ENCODE measurements at places on chromosomes 2 and 18.

DNA sequence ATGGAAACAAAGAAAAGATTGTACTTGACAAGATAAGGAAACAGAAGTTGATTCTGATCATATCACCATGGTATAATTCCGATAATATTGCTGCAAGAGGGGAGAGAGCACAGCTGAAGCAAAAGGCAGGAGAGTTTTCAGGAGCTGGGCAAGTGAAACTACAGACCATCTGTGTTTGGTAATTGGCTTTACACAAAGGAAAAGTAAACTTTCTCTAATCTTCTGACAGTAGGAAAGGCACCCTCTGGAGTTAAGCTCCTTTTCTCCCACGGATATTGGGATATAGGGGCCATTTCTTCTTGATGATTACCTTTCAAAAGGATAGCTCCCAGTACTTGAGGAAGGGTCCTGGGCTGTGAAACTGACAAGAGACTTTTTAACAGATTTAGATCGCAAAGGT, 29.9 kb upstream of the REG3A start:
- no peak for DNase-seq

- DNase-seq = no peak
These were observed 229.4 kb upstream of the MYT1L start for GRCh38 chr2:2560374-2561015.

- DNase-seq = no peak
These were observed 36.0 kb downstream of the FECH start for GRCh38 chr18:57550510-57550909.

DNA sequence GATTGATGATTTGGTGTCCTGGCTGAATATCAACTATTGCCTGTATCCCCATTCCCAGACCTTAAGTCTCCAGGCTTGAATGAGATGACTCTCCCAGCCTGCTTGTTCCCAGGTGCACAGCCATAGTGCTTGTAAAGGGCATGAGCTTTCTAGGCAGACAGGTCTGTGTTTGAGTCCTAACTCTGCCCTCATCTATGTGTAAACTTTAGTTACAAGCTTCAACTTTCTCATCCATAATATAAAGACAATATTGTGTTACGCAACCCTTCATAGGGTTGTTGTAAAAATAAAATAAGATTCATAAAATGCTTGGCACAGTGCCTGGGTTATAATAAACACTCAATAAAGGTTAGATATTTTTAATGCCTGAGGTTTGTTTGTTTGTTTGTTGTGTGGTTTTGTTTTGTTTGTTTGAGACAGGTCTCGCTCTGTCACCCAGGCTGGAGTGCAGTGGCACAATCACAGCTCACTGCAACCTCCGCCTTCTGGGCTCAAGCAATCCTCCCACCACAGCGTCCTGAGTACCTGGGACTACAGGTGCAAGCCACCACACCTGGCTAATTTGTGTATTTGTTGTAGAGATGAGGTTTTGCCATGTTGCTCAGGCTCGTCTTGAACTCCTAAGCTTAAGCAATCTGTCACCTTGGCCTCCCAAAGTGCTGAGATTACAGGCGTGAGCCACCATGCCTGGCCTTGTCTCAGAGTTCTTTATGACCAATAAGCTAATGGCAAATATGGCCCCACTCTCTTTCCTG, 89.4 kb upstream of the MAPRE2 start:
- no peak for DNase-seq

DNA sequence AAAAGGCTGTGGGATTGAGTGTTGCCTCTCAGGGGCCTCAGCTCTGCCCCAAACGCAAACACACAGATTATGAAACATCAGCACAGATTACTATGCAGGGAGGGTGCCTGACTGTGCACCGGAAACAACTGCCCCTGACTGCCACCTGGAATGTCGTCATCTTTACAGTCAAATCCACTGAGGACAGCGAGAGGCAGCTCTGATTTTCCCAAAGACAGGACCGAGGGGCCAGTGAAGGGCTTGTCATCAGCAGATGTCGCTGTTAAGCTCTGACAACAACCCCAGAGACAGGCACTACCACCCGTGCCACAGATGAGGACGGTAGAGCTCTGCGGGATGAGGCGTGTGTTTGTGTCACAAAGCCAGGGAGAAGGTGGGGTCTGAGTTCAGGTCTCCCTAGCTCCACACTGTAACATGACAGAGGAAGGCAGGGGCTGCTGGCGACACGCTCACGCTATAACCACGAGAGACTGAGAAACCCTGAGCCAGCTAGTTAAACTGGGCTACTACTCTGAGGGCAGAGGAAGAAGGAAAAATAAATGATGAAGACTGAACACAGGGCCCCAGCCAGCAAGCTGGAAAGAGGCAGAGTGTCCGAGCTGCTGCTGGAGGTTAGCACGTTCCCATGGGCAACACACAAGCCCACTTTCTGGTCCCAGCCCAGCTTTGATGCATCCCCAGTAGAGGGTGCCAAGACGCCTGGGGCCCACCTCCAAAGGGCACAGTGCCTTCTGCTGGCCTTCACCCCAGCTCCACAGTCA, 47.0 kb downstream of the PARD6G start:
- no peak for DNase-seq

- DNase-seq = no peak
These were observed 18.1 kb downstream of the ABCB11 start for GRCh38 chr2:169012812-169013627.

DNA sequence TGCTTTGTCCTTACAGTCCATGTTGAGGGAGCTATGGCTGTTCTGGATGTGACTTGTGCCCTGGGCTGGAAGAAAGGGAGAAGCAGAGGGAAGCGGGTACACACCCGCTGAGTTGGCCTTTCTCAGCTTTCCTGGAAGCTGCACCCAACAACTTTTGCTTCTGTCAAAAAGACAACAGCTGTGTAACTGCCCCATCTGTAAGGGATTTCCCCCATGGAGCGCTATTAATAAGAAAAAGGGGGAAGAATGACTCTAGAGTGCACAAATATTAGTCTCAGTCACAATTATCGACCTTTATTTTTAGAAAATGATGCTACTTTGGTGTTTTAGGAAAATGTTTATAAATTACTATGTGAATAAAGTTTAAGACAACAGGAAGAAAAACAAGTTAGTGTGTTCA, 368.3 kb downstream of the RAD51AP2 start:
- DNase-seq = no peak

DNA sequence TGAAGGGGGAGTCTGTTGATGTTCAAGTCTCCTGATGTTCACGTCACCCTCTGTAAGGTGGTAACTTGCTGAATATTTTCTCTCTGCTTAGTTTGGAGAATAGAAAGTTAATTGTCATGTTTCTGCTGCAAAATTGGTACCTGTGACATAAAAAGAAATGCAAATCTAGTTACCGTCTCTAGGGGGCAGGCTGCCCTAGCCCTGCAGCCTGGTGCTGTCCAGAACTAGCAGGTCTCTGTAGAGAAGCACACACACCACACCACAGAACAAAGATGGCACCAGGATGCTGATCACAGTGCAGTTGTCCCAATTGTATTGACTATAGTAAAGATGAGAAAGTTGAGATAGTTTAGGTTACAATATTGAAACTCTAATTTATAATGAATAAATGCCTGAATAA, 47.0 kb downstream of the SLC9A4 start:
- DNase-seq = peak; percentile 28

- peak; percentile 65 for DNase-seq
These were observed 13.0 kb downstream of the IL18R1 start for GRCh38 chr2:102368461-102369109.

DNA sequence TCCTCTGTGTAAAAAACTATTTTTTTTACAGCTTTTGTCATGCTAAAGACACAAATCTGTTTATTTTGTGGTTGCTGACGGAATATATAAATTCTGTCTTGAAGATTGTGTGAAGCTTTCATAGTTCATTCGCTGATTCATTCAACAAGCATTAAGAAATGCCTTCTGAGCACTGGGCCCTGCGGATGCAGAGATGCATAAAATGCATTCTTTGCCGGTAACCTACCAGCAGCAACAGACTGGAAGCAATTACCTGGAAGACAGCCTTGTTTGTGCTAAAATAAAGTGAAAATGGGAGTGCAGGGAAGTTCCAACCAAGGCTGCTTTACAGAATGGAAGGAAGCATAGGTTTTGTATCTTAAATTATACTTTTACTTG, 119.7 kb downstream of the PMAIP1 start:
- DNase-seq = no peak

GRCh38 chr2:219292616-219293015, 13.4 kb downstream of the DNAJB2 start:
- DNase-seq = peak; percentile 7

- no peak for DNase-seq
These were observed 47.3 kb downstream of the KCNG2 start for GRCh38 chr18:79844999-79845563.

GRCh38 chr2:171294608-171295007, 133.9 kb upstream of the TLK1 start:
- no peak for DNase-seq

DNA sequence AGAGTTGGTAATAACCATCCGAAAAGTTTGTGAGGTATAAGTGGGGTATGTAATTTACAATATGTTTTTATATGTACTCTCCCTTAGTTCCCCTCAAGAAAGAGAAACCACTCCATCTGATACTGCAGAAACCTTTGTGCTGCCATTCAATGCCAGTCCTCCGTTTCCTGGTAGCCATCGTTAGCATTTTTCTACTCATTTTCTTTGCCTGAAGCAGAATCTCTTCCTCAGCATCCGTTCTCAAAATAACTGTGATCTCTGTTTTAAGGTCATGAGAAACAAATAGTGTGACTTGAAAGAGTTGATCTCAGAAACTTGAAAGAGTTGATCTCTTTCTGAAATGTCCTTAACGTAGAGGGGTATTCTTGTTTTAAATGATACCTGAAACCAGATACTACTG, 996 bp downstream of the PTCD3 start:
- peak; percentile 14 for DNase-seq

- peak; percentile 43 for DNase-seq
These were observed 161.2 kb upstream of the PIEZO2 start for GRCh38 chr18:11310476-11311086.

GRCh38 chr2:54724560-54725342, 1.3 kb downstream of the EML6 start:
- DNase-seq = peak; percentile 45

DNA sequence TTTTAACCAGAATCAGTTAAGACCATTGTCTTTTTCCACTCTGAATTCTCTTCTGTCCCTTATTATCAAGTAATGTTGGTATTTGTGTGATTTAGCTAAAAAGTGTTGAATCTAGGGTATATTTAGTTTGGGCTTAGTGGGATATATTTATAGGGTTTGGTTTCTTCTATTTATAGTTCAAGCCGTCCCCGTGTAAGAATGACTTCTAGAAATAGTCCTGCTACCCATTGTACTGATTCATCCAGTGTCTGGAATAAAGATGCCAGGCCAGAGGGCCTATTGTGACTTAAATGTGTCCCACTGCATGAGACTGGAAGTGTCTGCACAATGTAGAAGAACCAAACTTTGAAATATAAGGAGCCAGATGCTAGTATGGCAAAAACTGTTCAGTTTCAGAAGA, 364.8 kb downstream of the TNS1 start:
- DNase-seq = no peak

DNA sequence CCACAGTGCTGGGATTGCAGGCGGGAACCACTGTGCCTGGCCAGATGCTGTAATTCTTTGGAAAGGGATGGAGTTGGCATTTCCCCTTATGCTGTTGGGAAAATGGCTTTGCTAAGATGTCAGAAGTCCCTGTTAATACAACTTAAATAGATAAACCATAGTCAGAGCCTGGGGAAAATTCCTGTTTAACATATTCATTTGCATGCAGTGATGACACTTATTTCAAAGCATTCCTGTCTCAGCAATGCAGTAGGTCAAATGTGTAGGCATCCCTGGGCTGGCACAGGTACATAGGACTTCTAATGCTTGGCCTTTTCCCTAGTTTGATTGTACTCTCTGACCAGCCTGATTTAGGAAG, 38.6 kb downstream of the RAMP1 start:
- no peak for DNase-seq

GRCh38 chr2:240135706-240136012, 446 bp downstream of the COPS9 start:
- DNase-seq = no peak

DNA sequence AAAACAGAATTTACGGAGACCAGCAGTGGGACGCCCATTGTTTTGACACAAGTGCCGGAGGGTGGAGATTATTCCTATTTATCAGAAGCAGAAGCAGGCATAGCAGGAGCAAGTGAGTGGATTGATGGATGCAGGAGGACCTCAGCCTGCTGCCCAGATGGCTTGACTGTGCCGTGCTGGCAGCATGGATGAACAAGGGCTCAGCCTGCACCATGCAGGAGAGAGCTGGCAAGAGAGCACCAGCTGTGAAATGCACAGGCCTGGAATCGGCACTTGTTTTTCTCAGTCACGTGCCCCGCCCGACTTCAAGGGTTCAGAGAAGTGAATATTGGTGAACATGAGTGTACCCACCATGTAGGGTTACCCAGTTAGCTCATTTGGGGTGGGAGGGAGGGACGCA, 4.0 kb downstream of the IL1R2 start:
- DNase-seq = no peak

DNA sequence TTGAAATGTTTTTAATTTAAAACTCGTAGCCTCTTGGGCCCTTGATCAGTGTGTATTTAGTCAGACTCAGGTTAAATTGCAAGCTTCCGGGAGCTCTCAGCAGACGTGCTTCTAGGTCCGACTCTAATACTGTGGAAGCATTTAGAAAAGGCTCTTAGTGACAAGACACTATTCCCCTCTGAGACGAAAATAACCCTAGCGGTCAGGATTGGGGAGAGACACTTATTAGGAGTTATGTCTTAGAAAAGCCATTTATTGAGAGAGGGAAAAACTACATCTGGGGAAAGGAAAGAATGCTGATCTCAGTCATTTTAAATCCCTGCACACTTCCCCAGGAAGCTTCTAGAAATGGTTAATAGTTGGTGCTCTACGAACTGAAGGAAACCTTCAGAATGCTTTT, 110.5 kb upstream of the NCK2 start:
- no peak for DNase-seq

DNA sequence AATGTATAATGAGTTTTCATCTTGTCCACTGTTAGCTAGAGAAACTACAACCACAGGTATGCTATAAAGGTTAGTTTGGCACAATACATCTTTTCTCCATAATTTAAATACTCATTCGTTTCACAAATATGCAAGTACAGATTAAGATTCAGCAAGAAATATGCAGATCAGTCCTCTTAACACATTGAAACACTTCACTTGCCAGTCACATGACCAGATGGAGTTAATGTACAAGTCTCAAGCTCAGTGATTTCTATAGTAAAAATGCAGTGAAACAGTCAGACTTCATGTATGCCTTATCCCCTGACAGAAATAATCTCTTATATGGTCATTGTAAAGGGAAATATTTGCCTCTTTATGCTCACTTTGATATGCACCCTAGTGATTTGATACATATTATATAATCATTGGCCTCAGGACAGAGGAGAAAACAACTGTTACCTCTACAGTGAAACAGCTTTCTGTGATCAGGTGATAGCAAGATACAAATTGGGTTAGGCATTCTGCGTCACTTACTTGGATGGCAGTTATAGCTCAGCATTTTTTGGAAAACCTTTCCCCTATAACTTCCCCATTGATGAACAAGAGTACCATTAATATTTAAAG, 104.6 kb downstream of the TCF4 start:
- DNase-seq = no peak

GRCh38 chr2:31129375-31130171, 8.7 kb downstream of the GALNT14 start:
- no peak for DNase-seq

All from activated CD4-positive, alpha-beta memory T cell treated with anti-CD3 and anti-CD28 coated beads for 36 hours (primary cell).